Amygdala (tissue), 56 donors: ENCODE measurements at places on chromosomes 6 and 20.

DNA sequence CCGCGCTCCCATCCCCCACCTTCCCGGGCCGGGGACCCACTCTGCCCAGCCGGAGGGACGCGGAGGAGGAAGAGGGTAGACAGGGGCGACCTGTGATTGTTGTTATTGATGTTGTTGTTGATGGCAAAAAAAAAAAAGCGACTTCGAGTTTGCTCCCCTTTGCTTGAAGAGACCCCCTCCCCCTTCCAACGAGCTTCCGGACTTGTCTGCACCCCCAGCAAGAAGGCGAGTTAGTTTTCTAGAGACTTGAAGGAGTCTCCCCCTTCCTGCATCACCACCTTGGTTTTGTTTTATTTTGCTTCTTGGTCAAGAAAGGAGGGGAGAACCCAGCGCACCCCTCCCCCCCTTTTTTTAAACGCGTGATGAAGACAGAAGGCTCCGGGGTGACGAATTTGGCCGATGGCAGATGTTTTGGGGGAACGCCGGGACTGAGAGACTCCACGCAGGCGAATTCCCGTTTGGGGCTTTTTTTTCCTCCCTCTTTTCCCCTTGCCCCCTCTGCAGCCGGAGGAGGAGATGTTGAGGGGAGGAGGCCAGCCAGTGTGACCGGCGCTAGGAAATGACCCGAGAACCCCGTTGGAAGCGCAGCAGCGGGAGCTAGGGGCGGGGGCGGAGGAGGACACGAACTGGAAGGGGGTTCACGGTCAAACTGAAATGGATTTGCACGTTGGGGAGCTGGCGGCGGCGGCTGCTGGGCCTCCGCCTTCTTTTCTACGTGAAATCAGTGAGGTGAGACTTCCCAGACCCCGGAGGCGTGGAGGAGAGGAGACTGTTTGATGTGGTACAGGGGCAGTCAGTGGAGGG is 2.8 kb downstream of the SOX4 start:
- DNase-seq: peak; percentile 39

DNA sequence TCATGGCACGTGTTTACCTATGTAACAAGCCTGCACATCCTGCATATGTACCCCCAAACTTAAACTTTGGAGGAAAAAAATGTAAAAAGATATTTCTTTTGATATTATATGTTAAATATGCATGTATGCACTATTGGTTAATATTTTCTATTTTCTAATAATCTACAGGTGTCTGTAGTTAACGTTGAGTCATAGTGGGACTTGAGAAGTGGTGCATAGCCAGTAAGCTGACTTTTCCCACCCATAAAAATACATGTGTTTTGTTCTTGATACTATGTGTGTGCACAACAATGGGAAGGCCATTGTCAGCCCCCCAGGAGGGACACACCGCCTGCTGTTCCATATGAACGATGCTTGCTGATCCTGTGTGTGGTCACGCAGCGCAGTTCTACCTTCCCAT is 49.1 kb downstream of the FAM120B start:
- no peak for DNase-seq

DNA sequence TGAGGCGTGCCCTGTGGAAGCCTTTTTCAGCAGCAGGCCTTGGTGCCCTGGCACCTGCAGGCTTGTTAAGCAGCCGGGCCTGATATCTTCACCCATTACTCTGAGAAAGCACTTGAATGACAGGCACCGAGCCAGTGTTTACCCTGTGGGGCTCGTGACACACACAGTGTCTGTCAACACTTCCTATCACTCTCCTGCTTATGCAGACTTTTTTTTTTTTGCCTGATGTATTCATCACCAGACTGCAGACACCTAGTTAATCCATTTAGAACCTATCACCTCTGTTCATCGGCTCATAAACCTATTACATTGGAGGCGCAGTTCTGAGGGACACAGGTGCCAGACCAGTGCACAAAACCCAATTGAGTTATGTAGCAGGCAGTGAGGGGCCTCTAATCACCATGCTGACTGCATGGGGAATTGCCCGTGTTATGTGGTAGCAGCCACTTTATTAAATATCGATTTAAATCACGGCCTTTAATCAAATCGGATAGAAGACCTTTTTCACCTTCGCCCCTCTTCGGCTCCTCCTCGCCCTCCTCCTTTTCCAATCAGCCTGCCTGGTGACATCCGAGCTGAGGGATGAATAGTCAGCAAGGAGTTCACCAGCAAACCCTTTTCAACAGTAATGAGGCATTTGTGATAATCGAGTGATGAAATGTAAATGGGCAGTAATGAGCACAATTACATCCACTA is 962.9 kb upstream of the SLC35B3 start:
- no peak for DNase-seq

DNA sequence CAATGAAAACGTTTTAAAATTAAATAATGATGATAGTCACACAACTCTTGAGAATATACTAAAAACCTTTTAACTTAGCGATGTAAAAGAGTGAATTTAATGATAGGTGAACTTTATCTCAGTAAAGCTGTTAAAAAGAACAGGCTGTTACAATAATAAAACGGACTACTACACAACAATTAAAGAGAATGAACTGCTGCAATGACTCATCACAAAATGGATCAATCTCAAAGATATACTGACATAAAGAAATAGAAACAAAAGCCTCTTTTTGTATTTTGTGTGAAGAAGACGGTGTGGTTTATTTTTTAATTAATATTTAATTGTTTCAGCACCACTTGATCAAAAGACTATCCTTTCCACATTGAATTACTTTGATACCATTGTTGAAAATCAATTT is 352.4 kb upstream of the GJE1 start:
- no peak for DNase-seq

DNA sequence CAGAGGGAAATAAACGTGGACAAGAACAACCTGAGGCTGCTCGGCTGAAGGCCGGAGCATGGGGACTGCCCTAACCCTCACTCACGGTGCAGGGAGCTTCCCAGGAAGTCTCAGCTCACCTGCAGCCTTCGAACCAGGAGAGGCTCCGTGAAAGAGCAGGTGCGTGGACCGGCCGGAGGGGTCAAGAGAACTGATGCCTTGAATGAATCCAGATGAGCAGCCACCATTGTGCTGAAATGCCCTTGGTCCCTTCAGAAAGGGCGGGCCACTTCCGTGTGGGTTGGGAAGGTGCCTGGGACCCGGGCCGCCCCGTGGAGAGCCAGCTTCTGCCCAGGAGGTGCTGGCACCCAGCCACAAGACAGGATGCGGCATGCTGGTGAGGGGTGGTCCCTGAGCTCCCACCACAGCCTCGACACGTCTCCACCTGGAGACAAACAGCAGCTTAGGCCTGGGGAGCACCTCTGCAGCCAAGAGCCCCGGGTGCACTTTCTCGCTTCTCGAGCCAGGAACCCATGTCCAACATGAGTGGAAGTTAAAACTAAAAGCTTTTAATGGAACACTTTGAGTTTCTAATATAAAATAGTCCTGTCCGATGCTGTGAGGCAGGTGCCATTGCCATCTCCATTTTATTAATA is 83.5 kb downstream of the TTLL2 start:
- no peak for DNase-seq

DNA sequence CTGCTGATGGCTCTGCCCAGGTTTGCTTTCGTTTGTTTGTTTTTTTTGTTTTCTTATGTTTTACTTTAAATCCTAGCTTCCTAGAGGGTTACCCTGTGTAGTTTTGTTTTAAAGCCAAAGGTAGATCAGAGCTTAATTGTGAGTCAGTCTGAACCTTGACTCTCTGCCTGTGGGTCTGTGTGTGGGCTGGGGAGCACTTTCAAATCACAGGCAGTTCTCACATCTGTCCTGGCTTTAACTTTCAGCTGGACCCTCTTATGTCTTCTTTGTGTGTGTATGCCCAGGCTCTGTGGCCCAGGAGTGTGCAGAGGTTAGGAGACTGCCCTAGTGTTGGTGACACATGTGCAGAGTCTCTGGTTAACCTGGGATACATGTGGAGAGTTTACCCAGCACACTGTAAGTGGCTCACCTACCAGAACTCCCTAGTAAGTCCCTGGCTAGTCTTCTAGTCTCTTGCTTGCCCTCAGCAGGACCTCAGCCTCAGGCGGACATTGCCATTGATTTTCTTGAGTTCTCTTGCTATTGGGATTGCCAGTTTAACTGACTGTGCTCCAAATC is 19.0 kb downstream of the HIVEP1 start:
- DNase-seq: no peak

DNA sequence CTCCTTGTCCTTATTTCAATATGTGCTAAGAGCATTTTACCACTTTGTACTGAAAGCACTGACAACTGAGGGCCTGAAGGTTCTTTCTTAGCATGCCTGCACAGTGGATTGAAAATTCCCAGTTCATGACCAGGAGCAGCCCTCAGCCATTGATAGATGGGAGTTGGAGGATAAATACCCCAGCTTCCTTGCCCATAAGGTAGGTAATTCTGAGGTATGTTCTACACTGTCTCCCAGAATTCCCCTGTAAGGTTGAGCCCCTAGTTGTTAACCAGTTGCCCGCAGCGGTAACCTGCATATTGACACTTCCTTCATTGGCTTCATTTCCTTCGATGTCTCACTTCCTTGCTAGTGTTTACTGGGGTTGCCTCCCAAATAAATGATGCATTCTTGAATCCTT is 162.0 kb downstream of the CDC5L start:
- DNase-seq: no peak

GRCh38 chr6:152698692-152699091 is 995 bp downstream of the MYCT1 start:
- DNase-seq: no peak

- DNase-seq: no peak
Observed at GRCh38 chr6:6244624-6245023, 75.8 kb downstream of the F13A1 start.

DNA sequence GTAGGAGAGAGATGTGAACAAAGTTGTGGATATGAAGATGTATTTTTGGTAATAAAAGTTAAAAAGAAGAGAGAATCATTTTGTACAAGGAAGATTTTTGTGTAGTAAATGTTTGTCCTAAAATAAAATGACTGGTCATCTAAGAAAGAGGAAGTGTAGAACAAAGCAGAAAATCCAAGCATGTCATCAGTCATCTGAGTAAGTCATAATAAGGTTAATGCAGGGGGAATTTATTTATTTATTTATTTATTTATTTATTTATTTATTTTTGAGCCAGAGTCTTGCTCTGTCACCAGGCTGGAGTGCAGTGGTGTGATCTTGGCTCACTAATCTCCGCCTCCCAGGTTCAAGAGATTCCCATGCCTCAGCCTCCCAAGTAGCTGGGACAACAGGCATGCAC is 15.7 kb upstream of the CGA start:
- no peak for DNase-seq

DNA sequence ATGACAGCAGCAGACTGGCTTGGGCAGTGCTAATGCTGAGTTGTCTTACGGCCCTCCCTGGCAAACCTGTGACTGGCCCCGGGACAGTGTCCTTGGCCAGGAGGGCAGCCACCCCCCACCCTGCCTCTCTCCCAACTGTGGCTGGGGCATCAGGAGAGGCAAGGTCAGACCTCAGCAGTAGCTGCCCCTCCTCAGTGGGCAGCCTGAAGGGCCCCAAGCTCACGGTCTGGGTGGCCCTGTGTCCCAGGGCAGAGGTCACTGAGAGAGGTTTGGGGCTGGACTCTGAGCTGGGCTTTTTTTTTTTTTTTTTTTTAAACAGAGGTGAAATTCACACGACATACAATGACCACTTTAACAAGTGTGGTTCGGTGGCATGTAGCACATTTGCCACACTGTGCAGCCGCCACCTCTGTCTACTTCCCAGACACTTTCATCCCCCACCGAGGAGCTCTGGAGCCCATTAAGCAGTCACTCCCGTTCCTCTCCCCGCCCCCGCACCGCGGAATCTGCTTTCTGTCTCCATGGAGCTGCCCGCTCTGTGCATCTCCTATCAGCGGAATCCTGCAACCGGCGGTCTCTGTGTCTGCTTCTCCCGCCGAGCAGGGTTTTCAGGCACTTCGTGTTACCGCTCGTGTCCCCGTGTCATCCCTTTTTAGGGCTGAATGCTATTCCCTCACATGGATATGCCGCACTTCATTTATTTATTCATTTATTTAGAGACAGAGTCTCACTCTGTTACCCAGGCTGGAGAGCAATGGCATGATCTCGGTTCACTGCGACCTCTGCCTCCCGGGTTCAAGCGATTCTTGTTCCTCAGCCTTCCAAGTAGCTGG is 67.9 kb upstream of the GATA5 start:
- no peak for DNase-seq

DNA sequence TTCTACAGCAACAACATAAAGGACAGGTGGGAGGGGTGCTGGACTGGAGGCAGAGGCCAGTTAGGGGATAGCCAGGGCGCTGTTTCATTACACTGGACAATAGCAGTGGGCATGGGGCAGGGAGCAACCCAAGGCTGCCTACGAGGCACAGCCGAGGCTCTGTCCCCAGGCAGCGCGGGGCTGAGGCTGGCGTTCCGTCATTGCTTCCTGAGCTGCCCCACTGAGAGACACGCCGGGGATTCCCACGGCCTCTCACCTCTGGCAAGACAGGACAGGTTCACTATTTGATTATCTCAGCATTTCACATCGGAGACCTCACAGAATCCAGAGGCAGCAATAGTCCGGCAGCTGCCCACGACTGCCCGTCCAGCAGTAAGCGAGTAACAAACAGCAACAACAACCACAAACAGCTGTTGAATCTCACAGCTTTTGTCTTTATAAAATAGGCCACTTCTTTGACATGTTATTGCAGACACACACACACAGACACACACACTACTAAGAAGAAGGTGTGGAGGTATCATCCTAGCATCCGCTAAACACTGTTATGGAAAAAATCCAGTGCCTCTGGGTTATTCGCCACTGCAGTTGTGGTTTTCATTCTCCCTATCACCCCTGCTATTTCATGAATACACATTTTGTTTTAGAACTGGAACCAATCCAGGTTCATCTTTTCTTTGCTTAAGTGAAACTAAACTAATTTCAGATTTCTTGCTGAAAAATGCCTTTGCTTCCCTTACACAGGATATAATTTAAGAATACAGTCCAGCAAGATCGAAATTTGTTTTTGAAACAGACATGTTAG is 19.5 kb downstream of the KIF25 start:
- no peak for DNase-seq

DNA sequence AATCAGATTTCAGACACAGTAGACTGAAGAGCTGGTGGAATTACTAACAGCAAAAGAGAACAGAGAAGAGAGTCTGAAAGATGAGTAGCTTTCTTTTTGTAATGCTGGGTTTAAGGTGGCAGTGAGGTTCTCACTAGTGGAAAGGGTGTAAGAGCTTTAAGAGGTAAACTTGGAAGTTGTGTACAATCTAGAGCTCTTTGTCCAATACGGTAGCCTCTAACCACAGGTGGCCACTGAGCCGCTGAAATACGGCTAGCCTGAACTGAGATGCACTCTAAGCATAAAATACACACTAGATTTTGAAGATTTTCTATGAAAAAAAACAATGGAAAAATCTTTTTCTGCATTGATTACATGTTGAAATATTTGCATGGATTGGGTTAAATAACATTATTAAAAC is 4.0 kb downstream of the ELOVL2 start:
- DNase-seq: no peak

GRCh38 chr20:38060536-38060935 is 27.0 kb downstream of the RPRD1B start:
- DNase-seq: no peak

DNA sequence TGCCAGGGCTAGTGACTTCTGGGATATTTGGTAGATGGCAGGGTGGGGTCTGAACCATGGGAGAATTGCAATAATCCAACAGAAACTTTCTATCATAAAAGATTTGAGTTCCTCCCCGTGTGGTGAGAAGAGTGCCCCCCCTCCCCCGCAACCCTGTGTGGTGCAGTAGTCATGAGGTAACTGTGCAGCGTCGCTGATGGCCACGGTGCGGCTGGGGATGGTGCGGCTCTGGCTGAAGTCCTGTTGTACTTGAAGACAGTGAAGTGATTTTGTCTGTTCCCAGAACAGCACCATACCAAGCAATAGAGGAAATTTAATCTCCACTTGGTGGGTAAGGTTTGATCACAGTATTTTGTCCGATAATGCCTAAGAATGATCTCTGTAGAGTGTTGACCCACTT is 654.8 kb upstream of the POU3F2 start:
- no peak for DNase-seq
